ENCODE measurements at places on chromosomes 6 and 20.

DNA sequence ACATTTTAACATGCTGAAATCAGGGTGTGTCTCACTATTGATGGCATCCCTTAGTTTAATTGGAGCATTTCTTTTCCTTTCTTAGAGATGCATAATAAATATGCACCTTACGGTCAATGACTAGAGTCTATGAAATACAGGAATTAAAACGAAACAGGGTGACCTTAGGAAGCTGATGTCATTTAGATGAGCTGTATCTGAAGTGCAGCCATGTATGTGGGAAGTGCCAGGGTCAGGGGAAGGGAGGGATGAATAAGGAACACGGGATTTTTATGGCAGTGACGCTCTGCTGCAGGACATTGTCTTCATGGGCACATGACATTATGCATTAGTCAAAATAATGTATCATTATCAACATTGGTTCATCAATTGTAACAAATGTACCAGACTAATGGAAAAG is 84.0 kb downstream of the AGPAT4 start:
- no peak for DNase-seq

- no peak for DNase-seq
These were observed 608.7 kb downstream of the TFAP2A start for GRCh38 chr6:9806195-9806594.

DNA sequence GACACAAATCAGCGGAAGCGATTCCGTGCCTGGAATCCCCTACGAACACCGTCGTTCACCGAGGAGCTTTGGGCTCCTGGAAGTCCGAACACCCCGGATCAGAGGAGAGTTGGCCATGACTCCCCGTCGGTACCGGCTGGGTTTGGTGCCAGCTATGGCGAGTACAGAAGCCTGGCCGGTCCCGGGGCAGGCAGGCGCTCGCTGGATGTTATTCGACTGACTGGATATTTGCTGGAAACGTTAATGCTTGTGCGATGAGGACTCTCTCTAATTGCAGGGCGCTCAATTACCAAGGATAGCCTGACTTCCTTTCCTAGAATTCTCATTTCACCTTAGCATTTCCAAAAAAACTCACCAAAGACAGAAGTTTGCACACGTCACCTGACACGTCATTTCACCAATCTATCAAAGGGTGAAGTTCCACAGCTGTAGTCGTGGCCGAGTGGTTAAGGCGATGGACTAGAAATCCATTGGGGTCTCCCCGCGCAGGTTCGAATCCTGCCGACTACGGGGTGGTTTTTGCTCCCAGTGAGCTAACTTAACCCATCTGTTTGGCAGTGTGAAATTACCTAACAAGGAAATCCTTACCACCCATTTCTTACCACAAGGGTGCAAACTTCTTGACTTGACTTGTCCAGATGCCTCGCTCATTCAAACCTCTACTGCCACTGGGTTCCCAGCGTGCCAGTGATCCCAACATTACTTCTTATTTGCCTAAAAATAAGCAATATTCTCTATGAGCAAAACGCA is 22.7 kb upstream of the ZNF184 start:
- peak; percentile 67 for DNase-seq

GRCh38 chr6:10633216-10633615 is 61.2 kb downstream of the C6orf52 start:
- peak; percentile 85 for DNase-seq

DNA sequence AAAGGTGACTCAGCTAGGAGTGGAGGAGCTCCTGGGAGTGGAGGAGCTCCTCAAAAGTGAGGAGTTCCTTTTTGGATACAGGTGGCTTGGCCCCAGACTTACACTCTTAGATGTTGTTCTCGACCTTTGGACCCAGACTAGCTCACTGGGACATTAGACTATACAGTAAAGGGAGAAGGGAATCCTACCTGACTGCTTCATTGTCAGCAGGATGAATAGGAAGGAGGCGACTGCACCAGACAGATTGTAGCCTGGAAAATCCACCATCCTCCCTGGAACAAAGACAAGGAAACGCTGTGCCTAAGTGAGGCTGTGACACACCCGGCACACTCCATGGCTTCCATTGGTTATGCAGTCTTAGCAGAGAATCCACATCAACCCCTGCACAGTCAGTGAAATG is at the start of gene BTNL2:
Gene BTNL2 (minus strand): TSS at position 325 of the 400 bp plus-strand sequence. CDS start 58 bp downstream, at position 267.
- no peak for DNase-seq
